ENCODE measurements at places on chromosomes 11 and 22.

GRCh38 chr11:18907391-18907790 is 31.8 kb downstream of the MRGPRX1 start:
- H3K4me1 ChIP-seq = no peaks in the 10 kb centered on the region
- DNase-seq = no peak

DNA sequence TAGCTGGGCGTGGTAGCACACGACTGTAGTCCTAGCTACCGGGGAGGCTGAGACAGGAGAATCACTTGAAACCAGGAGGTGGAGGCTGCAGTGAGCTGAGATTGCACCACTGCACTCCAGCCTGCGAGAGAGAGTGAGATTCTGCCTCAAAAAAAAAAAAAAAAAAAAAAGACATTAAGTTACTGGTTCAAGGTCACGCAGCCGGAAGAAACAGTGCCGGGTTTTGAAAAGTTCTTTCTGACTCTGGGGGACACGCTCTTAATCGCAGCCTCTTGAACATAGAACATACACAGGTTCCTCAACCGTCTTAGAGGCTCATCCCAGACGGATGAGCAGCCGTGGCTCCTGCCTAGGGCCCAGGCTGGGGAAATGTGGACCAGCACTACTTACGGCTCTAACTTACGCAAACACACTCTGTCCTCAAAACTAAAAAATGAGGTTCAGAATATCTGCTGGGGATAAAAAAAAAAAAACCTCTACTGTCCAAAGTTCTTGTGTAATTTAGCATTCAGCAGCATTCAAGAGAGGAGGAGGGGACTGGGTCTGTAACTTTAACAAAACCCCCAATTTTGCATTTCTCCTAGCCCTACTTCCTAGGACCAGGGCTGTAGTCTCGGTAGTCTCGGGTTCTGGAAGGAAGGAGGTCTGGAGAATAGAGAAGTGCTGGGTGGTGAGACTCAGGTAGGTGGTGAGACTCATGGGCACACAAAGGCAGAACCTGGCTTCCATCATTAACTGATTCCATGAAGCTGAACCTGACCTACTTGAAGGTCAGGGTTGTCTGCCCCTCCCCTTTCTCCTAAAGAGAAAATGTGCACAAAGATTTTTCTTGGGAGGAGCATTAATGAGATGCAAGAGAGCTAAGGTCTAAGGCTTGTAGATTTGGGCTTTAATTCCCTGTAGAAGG is 6.0 kb downstream of the SPTBN2 start:
- H3K27ac ChIP-seq = no peak overlapping the region
- DNase-seq = no peak
- no peaks in the 10 kb centered on the region for H3K36me3 ChIP-seq
- H3K4me3 ChIP-seq = no peak overlapping the region
- H3K27me3 ChIP-seq = no peaks in the 10 kb centered on the region
- peaks cover 45% of the 10 kb centered on the region for H3K4me1 ChIP-seq

DNA sequence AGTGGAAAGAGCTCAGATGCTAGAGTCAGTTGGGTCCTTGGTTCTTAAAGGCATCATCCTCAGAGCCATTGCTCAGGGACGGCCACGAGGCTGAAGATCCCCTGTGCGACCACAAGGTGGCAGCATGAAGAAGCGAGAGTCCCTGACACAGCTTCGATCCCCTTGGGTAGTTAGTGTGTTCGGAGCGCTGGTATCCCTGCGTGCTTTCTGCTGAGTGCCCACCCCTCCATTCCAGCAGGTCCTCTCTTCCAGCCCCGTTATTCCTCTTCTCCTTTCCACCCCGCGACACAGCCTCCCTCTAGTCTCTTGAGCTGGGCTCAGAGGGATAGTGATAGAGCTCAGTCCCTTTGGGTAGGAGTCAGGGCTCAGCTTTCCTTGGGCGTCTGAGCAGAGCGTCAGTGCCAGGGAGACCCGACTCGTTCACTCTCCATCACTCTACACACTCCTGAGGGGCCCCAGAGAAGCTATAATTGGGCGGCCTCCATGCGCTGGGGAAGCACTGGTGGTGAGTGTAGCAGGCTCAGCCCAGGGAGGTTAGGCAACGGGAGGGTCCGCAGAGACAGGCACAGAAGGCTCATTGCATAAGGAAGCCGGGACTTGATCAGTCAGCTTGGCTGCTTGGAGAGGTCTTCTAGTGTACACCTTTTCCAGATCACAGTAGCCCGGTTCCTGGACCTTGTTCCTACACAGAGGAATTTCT is at the start of gene OR51D1:
Gene OR51D1, plus strand, starts transcription at position 516 of the 700 bp plus-strand sequence. CDS start 2,314 bp downstream, outside the sequence.
- no peak within 1 kb of the TSS for H3K4me3 ChIP-seq
- no peaks in the 10 kb centered on the region for H3K27me3 ChIP-seq
- no peaks in the 10 kb centered on the region for H3K4me1 ChIP-seq
- H3K27ac ChIP-seq = no peak within 1 kb of the TSS

- H3K4me1 ChIP-seq = peaks cover 4% of the 10 kb centered on the region
- no peaks in the 10 kb centered on the region for H3K36me3 ChIP-seq
- H3K4me3 ChIP-seq = no peak overlapping the region
- no peak overlapping the region for H3K27ac ChIP-seq
- peak; percentile 58 for DNase-seq
Measured at GRCh38 chr22:25081409-25081824, 118.2 kb upstream of the CRYBB3 start.

DNA sequence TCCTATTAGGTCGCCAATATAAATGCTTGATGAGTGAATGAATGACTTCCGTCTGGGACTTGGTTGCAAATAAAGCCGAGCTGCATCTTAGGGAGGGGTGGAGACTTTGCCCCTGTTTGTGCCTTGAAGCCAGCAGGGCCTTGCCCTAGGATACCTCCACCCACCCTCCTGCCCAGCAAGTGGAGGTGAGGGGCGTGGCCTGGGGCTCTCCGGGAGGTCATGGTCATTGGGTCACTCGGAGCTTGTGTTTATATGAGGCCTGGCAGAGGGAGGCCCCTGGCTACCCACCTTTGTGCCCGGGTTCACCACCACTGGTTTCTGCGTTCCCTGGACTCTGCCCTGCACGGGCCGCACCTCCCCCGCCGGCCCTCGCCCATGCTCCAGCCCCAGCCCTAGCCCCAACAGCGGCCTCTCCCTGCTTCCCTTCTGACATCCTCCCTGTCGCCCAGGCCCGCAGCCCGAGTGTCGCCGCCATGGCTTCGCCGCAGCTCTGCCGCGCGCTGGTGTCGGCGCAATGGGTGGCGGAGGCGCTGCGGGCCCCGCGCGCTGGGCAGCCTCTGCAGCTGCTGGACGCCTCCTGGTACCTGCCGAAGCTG is 4.3 kb downstream of the MPST start:
- peaks cover 58% of the 10 kb centered on the region for H3K4me1 ChIP-seq
- no peak for DNase-seq
- H3K4me3 ChIP-seq = no peak overlapping the region

GRCh38 chr11:109785198-109785597 is 308.0 kb upstream of the ZC3H12C start:
- H3K4me3 ChIP-seq = no peak overlapping the region
- no peaks in the 10 kb centered on the region for H3K4me1 ChIP-seq
- peak overlapping the region; percentile 52 for H3K27ac ChIP-seq
- H3K27me3 ChIP-seq = no peaks in the 10 kb centered on the region
- no peaks in the 10 kb centered on the region for H3K36me3 ChIP-seq
